ENCODE measurements at places on chromosomes 16 and 17.
A peak's percentile ranks its signal among the peaks of the same experiment; 100 is the strongest.

GRCh38 chr16:81813648-81814047 is 34.6 kb downstream of the PLCG2 start:
- DNase-seq, result no peak

GRCh38 chr17:21419299-21420239 is 43.4 kb downstream of the KCNJ12 start:
- no peak for DNase-seq

GRCh38 chr17:77581480-77581879 is 377.0 kb upstream of the TNRC6C start:
- no peak for DNase-seq

GRCh38 chr17:15462976-15463772 is 4.2 kb downstream of the CDRT4 start:
- peak; percentile 45 for DNase-seq

GRCh38 chr17:51745993-51746392 is 412.5 kb downstream of the CA10 start:
- no peak for DNase-seq

DNA sequence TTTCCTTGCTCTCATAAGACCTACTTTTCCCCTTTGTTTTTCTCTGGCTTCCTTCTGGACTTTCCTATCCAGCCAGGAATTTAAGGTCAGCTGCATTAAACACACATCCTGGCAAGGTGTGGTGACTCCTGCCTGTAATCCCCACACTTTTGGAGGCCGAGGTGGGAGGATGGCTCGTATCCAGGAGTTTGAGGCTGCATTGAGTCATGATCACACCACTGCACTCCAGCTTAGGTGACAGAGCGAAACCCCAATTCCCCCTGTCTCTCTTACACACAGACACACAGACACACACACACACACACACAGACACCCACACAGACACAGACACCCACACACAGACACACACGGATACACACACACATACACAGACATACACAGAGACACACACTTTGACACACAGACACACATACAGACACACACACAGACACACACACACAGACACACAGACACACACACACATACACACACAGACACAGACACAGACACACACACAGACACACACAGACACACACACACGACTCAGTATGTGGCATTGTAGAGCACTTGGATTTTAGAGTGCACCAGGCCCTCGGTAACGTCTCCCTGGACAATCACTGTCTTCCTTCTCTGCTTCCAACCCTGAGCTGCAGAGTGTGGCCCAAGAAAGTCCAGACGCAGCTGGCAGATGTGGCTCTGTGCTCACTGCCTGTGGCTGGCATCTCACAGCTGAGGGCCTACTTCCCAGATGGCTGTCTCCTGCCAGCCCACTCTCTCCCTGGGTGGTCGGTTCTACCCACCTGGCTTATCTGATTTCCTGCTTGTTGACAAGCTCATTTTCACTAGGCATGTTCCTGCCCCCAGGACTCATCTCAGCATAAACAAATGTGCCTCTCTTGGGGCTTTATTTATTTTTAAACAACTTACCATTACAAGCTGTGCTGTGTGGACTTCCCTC is 39.0 kb downstream of the NLRP1 start:
- no peak for DNase-seq

- no peak for DNase-seq
Observed at GRCh38 chr16:20899477-20900298, 470 bp downstream of the DCUN1D3 start.

GRCh38 chr16:23435500-23435899 is 17.5 kb downstream of the COG7 start:
- no peak for DNase-seq

- DNase-seq, result no peak
Observed at GRCh38 chr16:62539657-62540056, 503.4 kb upstream of the CDH8 start.

GRCh38 chr16:24540602-24541210 is 1.3 kb downstream of the RBBP6 start:
- no peak for DNase-seq

DNA sequence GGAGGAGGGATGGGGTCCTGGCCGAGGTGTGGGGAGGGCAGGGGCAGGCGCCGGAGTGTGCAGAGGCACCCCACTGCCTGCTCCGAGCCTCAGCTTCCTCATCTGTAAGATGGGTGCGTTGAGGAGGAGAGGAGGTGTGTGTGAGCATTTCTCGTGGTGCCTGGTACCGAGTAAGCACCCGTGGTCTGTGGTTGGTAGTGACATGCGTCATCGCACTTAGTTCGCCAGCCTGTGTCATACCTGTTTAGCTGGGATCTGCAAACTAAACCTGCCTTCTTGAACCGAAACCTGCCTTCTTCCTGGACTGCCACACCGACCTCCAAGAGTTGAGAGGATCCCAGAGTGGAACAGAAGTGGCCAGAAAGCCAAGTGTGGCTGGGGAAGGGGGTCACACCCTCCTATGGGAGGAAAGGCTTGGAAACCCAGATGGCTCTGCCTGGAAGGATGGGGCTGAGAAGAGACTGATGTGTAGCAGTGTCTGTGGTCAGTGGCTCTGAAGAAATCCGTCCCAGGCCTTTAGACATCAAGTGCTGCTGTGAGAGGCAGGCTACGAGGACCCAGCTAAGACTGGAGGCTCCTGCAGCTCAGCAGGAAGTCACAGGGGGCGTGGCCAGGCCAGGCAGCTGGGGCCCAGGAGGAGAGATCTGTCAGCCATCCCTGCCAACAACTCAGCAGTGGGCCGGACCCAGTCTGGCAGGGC is 162.6 kb upstream of the PLCG2 start:
- peak; percentile 63 for DNase-seq

GRCh38 chr17:42268236-42268635 is 8.0 kb downstream of the STAT5B start:
- DNase-seq, result no peak

DNA sequence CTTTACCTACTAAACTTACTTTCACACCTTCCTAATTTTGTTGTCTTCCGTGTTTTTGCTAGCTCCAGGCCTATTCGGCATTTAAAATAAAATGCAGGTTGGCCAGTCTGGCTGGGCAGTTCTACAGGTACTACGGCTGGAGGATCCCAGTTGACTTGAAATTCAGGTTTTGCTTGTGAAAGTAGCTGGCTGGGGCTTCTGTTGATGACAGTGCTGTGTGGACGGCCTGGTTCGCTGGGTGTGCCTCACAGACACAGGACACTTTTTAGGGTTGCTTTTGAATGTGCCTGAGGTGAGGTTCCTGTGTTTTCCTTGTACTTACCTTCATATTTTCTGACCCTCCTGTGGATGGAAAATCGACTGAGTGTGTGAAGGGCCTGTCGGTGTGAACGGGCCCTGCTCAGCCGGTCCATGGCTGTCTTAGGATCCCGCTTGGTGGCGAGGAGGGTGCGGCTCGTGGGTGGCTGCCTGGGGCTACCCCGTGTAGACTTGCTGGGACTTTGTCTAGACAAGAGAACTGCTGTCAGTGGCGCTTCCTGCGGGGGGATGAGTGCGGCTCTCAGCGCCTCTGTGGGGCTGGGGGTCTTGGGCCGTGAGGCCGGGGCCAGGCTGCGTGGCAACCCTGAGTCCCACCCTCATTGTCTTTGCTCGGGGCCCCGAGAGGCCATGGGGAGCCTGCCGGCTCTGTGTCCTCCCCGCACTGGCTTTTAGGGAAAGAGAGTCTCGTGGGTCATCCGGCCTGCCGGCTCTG is 18.7 kb upstream of the ZNF750 start:
- DNase-seq, result no peak

DNA sequence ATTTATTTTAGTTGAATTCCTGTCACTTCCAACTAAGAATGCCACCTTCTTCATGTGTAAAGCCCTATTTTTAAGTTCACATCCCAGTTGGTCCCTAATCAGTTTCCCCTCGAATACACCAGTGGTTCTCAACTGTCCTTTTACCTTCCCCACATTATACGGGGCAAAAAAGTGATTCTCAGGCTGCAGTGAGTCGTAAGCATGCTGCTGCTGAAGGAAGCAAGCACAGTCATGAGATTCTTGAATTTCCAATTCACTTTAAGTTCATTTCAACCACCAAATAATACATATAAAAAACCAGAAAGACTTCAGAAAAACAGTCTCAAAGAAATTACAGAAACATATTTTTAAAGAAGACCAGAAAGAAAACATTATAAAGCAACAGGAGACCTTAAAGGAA is 47.9 kb downstream of the UBE2G1 start:
- DNase-seq, result no peak

- DNase-seq, result no peak
Observed at GRCh38 chr17:32099686-32100085, 42.6 kb upstream of the RHOT1 start.

- no peak for DNase-seq
Observed at GRCh38 chr17:33169580-33170285, 123.4 kb downstream of the ASIC2 start.

- DNase-seq, result no peak
Observed at GRCh38 chr16:13953501-13953900, 33.5 kb downstream of the ERCC4 start.

- DNase-seq, result no peak
Observed at GRCh38 chr17:77327181-77327565, 186.4 kb downstream of the SEC14L1 start.

Measured in brain pericyte (primary cell).